ENCODE measurements at places on chromosomes 7 and 10. TPM values are rescaled to one million over a fixed set of nuclear protein-coding genes. Genes with fewer than 3 reads are reported as not detected.

Gene TRPV5
- total RNA-seq = not detected

Gene SHTN1
- 2.2 TPM for total RNA-seq

Gene ZNF425
- 4.7 TPM for total RNA-seq

Gene TDRD1
- 0.59 TPM for total RNA-seq

Gene PLCE1
- total RNA-seq = 6.2 TPM

Gene PLEKHS1
- total RNA-seq = not detected

Gene SFTPA2
- total RNA-seq = not detected

Gene AKR1E2
- total RNA-seq = 17.7 TPM

Gene SYT15B
- under 0.01 TPM for total RNA-seq

Gene HTR5A
- not detected for total RNA-seq

Gene SLC26A3
- total RNA-seq = not detected

Gene GPR141
- not detected for total RNA-seq

Gene SYT15
- under 0.01 TPM for total RNA-seq

Gene CPXM2
- 0.36 TPM for total RNA-seq

Gene MLXIPL
- 0.29 TPM for total RNA-seq

Gene SLIT1
- under 0.01 TPM for total RNA-seq

Gene PTPRE
- total RNA-seq = 5.9 TPM

Gene HABP2
- total RNA-seq = not detected

Gene GHITM
- total RNA-seq = 177 TPM

Gene GIMAP7
- total RNA-seq = not detected

Gene BMPER
- total RNA-seq = 9.7 TPM

Gene MMD2
- total RNA-seq = not detected

Gene ANKRD22
- total RNA-seq = under 0.01 TPM

Gene RBM28
- 16.6 TPM for total RNA-seq

Gene TAS2R5
- total RNA-seq = 1.8 TPM

Gene AKR1C4
- total RNA-seq = not detected

Gene SEM1
- total RNA-seq = 21.5 TPM

Gene NMT2
- 61.0 TPM for total RNA-seq

Gene CREB5
- 5.0 TPM for total RNA-seq

Gene DOCK1
- total RNA-seq = 106 TPM

Gene SPDYE8
- total RNA-seq = not detected

Gene RAMP3
- not detected for total RNA-seq

Gene CPEB3
- 1.2 TPM for total RNA-seq

Gene POLR2J3
- 23.9 TPM for total RNA-seq

Measured in osteoblast (primary cell).